ENCODE measurements at places on chromosomes 12 and 14.

GRCh38 chr14:59969319-59969718 is 49.4 kb downstream of the LRRC9 start:
- DNase-seq, result no peak

DNA sequence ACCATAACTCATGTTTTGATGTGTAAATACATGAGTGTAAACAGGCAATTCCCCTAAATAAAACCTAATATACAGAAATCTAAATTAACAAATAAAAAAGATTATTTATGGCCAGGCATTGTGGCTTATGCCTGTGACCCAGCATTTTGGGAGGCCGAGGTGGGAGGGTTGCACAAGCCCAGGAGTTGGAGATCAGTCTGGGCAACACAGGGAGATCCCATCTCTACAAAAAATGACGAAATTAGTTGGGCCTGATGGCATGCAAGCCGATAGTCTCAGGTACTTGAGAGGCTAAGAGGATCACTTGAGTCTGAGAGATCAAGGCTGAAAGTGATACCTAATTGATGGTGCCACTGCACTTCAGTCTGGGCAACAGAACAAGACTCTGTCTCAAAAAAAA is 48.7 kb downstream of the BCAT1 start:
- DNase-seq, result no peak

DNA sequence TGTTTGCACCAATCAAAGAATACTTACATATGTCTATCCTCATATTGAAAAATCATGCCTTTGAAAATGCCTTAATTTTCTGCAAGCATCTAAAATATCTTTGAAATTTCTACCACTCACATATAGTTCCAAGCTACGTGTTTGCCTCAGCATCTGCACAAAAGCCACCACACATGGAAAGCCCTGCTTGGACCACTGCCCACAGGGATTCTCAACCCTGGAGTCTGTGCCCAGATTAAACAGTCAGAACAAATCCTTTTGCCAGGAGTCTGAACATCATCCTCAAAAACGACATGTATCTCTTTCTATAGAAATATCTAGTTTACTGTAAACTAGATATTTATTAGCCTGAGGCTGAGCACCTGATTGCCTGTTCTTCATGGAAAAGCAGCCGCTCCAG is 32.6 kb downstream of the ARMH4 start:
- DNase-seq, result no peak

DNA sequence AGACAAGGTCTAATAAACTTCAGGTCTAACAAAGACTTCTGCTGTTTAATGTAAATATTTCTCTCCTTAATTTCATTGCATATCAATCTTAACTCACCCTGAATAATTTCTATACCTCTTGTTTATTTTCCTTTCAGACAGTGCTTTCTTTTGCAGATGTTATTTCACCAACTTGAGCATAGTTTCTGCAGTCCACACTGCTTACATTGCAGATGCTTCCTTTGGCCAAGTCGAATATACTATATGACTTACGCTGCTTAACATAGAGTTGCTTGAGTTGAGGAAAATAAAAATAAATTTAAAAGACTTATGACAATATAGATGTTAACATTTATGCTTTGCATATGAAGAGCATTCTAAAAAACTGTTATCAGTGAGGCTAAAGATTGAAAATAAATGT is 217.7 kb downstream of the PTPRO start:
- no peak for DNase-seq

DNA sequence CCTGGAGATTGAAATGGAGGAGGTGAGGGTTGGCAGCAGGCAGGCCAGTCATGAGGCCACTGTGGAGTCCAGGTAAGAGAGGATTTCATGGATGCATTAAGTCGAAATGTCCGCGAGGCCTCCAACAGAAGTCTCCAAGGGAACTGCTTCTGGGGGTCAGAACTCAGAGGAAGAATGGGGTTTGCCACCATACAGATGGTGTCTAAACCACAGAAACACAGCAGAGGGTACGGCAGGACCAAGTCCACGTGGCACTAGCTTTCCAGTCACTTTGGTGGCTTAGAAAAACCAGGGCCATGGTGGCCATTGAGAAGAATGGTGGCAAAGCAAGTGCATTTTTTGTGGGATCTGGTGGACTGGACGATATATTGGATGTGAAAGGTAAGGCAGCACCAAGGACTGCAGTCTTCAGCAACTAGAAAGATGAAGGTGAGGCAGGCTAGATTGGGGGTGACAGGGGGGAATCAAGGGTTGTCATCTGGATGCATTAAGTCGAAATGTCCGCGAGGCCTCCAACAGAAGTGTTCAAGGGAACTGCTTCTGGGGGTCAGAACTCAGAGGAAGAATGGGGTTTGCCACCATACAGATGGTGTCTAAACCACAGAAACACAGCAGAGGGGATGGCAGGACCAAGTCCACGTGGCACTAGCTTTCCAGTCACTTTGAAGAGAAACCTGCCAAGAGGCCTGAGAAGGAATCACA is 22.5 kb upstream of the TMEM106C start:
- no peak for DNase-seq

DNA sequence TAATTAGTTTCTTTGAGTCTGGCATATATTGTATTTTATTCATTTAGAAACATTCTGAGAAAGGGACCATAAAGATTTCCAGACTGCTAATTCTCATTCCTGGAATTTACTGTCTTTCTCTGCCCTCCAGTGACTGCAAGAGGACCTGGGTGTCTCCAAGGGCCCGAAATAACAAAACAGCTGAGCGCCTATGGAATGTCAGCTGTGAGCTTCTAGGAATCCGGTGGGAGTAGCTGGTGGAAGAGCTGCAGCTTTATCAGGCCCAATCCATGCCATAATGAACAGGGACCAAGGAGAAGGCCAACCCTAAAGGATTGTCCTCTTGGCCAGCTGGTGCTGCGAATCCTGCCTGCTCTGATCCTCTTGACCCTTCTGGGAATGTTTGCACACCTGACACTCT is 31.9 kb downstream of the RDH12 start:
- DNase-seq, result no peak

- DNase-seq, result no peak
Measured at GRCh38 chr14:90301668-90302090, 30.1 kb downstream of the NRDE2 start.

GRCh38 chr12:54392485-54393206 is 8.1 kb upstream of the ZNF385A start:
- no peak for DNase-seq

All from nephron progenitor cell (in vitro differentiated cells).